ENCODE measurements at places on chromosomes 2 and 18.

DNA sequence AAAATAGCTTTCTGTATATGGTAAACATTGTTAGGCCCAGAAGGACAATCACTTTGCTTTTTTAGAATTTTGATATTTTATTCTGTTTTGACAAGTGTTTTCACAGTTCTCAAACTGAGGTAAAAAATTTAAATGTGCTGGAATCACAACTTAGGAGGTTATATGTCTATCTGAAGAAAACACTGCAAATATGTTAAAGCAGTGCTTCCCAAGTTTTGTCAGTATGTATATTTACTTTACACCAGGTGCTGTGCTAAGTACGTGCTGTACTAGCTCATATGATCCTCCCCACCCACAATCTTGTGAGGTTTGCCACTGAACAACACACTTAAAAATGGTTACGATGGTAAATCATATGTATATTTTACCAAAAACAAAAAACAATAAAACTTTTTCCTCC is 124.2 kb downstream of the CABYR start:
- no peak for DNase-seq

DNA sequence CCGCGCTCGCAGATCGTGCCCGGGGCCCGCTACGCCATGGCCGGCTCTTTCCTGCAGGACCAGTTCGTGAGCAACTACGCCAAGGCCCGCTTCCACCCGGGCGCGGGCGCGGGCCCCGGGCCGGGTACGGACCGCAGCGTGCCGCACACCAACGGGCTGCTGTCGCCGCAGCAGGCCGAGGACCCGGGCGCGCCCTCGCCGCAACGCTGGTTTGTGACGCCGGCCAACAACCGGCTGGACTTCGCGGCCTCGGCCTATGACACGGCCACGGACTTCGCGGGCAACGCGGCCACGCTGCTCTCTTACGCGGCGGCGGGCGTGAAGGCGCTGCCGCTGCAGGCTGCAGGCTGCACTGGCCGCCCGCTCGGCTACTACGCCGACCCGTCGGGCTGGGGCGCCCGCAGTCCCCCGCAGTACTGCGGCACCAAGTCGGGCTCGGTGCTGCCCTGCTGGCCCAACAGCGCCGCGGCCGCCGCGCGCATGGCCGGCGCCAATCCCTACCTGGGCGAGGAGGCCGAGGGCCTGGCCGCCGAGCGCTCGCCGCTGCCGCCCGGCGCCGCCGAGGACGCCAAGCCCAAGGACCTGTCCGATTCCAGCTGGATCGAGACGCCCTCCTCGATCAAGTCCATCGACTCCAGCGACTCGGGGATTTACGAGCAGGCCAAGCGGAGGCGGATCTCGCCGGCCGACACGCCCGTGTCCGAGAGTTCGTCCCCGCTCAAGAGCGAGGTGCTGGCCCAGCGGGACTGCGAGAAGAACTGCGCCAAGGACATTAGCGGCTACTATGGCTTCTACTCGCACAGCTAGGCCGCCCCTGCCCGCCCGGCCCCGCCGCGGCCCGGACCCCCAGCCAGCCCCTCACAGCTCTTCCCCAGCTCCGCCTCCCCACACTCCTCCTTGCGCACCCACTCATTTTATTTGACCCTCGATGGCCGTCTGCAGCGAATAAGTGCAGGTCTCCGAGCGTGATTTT is 7.6 kb downstream of the TBR1 start:
- peak; percentile 19 for DNase-seq

DNA sequence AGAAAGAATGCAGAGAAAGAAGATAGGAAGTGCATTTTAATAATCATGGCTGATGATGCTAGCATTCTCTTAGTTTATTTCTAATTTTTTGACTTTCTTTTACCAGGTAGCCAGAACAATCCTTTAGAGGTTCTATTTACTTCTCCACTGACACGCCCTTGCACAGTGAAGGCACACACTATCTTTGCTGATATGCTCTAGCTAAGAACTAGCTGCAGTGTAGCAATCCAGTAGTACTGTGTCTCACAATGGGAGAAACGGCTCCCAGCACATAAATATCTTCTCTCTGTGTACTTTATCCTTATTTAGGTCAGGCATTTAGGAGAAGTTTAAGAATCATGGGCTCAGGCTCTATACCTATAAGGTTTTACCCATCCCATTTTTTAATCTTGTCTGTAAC is 1005.4 kb downstream of the LRP1B start:
- DNase-seq, result no peak

DNA sequence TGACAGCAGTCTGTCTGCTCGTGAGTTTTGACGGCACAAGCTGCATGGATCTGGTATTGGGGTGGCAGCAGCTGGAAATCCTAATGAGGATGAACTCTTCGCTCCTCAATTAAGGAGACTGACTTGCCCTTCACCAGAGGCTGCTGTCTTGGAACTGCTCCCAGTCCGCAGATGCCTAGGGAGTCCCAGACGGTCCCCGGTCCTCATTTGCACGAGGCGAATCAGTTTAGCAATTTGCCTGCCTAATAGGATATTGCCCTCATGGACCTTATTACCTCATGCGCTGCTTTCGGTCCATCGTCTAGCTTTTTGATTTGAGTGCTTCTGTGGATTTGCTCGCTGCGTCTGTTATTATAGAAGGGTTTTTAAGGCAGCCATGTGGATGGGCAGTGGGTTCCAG is 40.6 kb downstream of the ASAP2 start:
- DNase-seq, result no peak

DNA sequence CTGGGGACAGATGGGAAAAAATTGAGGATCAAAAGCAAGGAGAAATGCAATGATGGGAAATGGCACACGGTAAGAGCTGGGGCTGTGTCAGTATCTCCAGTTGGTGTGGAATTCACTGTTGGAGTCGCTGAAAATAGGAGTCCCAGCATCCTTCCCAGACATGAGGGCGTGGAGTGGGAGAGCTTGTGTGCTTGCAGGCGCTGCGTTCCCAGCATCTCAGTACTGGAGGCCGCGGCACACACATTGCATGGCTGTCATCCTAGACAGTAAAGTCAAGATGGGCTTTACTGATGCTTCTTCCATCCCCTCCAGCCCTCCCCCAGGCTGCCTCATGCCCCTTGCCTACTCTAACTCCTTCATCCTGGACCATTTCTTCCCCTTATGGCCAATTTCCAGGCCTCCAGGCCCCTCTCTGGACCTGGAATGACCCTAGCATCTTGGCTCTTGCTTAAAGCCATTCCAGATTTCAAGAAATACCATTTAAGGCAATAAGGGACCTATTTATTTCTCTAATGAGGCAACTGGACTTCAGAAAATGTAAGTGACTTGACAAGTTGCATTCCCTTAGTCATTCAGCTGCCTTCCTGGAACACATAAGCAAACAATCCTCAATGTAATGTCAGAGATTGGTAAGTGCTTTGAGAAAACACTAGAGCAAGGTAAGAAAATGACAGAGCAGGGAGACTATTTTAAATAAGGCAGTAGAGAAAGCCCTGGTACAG is 70.5 kb upstream of the TTC39C start:
- no peak for DNase-seq

GRCh38 chr18:58761241-58761969 is 90.1 kb downstream of the MALT1 start:
- DNase-seq, result no peak

DNA sequence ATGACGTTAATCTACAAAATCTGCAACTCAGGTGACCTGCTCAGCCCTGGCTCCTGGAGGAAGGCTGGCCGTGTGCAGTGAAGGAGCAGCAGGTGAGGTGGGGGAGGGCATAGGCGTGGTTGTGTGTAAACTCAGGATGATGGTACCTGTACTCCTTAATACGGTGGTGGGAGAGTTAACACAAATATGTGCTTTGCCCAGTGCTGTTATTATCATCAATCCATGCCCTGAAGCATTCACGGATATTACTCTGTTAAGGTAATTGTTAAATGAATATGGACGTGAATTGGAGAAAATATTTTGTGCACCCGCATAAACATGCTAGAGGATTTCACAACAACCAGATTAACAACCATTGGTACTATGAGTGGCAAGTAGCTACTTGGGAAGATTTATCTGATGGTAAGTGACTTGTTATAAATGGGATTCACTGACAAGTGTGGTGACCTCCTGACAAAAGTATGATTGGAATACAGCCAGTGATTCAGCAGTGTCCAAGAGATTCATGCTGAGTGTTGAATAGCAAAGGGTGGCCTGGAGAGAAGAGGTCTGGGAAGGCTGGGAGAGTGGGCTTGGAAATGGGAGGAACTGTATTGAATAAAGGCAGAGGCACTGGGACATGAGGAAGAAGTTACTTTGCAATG is 194.1 kb downstream of the TPGS2 start:
- DNase-seq, result no peak

- no peak for DNase-seq
Observed at GRCh38 chr2:10325278-10326145, 22.8 kb downstream of the HPCAL1 start.

DNA sequence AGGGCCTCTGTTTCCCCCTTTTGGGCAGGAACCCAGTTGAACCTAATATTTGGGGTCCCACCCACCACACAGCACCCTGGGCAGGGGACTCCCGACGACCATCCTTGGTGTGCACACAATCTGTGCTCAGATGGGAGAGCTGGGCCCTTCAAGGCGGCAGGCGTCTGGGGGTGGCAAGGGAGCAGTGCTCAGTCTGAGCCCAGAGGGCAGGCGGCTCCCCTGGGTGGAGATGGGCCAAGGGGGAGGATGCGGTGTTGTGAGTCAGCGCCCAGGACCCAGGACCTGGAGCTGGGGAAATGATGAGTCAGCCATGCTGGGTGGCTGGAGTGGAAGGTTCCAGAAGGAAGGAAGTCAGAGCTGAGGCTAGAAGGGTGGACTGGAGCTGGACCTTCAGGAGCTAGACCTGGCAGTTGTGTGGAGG is 3.8 kb downstream of the PROM2 start:
- DNase-seq, result no peak

DNA sequence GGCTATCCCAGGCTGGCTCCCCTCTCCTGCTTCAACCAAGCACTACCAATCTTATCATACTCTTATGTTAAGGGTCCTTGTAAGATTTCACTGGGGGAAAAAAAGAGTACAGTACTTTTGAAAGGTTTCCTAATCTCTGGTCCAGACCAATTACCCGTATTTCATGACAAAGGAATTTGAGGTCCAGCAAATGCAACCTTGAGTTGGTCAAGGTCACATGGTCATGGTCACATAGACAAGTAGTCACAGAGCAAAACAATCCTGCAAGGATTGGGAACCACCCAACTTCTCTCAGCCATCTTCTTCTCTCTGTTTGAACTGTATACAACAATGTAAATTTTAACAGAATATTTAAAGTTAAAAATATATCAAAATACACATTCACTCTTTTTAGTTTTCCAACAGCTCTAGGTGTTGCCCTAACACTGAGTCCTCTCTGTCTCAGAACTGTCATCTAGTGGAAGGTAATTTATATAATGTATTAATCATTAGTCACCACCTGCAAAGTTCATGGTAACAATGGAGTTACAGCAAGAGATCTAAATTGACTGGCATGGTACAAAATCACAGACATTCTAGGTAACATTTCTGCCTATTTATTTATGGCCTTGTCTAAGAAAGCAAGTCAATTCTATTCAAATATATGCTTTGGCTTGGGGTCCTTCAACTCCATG is 21.5 kb downstream of the DTNB start:
- DNase-seq, result no peak

DNA sequence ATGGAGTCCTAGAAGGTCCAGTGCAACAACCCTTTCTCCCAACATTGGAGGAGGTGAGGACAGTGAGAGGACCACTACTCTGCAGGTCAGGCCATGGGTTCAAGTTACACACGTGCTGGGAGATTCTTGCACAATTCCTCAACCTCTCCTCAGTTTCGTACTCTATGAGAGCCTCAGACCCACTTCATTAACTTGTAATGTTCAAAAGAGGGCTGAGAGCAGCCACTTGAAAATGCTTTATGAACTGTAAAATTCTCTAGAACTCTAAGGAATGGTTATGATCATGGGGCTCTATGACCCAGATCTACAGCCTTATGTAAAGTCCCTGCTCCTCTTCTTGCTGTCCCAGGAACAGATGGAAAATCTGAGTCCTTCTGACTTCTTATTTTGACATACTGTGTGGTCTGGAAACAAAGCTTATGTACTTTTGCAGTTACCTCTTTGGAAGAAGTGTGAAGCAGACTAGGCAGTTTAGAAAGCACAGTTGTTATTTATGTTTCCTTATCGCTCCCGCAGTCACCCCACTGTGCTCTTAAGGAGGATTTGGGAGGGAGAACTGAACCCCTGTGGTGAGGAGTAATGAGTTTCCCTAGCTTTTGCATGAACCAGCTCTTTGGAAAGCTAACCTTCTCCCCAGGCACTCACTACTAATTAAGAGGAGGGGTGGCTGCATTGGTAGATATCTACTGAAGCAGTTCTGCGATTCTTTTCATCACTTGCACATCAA is 296.6 kb downstream of the LRRTM1 start:
- DNase-seq, result no peak

- DNase-seq, result no peak
Observed at GRCh38 chr2:136342138-136342537, 224.2 kb upstream of the CXCR4 start.

- DNase-seq, result peak; percentile 31
Observed at GRCh38 chr2:98663511-98664090, 55.2 kb downstream of the UNC50 start.

- DNase-seq, result no peak
Observed at GRCh38 chr2:222294996-222295367, 3.8 kb downstream of the PAX3 start.

DNA sequence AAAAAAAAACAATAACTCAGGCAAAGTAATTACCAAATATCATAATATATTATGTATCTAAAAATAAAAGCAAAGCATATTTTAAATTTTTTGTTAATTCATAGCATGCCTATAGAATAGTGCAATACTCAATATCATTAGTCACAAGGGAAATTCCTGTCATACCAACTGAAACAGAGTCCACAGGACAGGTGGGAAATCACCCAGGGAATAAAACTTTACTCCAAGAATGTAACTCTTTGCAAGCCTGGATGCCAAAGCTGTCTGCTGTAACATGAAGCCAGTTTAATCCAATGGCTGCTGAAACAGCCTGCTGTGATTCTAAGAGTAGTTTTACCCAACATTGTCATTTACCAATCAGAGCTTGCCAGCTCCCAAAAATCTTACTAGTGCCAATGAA is 40.0 kb upstream of the SULT1C3 start:
- no peak for DNase-seq

DNA sequence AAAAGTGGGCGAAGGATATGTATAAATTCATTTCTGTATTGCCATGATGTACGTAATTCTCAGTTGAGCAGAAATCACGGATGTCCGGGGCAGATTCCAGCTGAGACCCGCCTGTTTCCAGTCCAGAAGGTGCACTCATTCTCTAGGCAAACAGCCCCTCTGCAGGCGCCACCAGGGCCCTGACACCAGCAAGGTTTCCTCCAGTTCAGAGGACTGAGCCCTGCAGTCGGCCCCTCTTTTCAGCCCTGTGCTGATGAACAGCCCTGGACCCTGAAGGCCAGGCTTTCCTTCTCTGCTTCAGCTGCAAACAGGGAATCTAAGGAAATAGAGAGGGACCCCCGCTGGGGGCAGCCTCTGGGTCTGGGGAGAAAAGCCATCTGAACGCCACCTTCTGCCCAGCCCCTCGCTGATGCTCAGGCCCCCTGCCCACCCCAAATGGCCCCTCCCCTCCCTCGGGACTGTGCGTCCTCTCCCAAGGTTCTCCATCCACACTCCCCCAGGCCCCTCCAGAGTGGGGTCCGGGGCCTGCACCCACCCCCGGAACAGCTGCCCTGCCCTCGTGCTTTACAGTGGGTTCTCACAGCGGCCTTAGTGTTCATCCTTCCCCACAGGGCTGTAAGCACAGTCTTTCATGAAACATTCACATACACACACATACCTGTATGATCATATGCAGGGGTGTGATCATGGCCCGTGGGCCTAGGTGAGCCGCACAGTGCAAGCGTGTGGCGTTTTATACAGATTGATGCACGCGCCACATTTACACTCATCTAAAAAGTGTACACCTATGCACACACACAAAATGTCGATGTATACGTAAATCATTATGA is 12.1 kb downstream of the COPS9 start:
- DNase-seq, result no peak

GRCh38 chr18:24326211-24326610 is 71.4 kb downstream of the OSBPL1A start:
- no peak for DNase-seq

Data from stimulated activated naive CD8-positive, alpha-beta T cell treated with anti-CD3 and anti-CD28 coated beads, Interleukin-15, amount 100 ng/mL, for 72 hours (primary cell).